Nephron progenitor cell (in vitro differentiated cells): ENCODE measurements at places on chromosomes 1 and 21.

DNA sequence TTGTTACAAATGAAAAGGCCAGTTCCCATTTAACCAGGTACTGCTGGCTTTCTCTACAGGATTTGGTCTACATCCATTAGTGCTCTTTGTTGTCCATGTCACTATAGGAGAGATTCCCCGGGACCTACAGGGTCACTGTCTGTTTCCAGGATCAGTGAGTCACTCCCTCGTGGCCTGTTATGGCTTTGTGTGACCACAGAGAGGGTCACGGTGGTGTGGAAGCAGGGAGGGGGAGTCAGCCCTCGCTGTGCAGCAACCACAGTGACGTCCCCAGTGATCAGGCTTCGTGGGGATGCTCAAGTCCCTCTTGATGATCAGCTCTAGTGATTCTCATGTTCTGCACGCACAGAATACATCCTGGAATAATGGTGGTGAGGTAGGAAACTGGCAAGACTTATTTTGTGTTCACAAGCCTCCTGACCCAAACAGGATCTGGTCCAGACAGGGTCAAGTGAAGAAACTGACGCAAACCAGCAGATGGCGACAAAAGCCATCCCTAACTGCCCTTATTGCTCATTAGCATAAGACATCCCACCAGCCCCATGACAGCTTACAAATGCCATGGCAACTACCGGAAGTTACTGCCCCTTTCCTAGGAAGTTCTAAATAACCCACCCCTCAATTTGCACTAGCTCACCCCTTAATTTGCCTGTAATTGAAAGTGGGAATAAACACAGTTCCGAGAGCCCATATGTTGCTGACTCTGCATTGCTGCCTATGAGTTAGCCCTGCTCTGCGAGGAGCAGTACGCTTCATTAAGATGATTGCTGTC lies 98.5 kb downstream of the DISC1 start:
- peak; percentile 29 for DNase-seq

DNA sequence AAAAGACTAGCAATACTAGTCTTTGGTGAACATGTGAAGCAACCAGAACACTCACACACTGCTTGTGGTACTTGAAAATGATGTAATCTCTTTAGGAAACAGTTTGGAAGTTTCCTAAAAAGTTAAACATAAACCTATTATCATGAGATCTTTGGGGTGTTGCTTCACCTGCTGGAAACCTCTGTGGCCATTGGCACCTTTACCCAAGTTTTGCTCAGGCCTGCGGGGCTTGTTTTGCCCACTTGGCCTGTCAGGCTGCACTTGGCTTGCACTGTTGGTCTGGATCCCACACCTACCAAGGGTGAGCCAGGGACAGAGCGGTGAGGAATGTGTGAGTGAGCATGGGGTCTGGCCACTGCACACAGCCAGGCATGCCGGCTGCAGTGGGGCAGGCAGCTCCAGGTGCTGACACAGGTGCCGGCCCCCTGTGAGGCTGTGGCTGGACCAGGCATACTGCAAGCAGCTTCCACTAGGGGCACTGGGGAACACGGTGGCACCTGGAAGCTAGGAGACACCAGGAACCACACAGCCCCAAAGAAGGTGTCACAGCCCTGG lies 14.4 kb upstream of the FNBP1L start:
- DNase-seq = no peak

GRCh38 chr1:19569786-19570185 lies 74.3 kb upstream of the NBL1 start:
- no peak for DNase-seq

DNA sequence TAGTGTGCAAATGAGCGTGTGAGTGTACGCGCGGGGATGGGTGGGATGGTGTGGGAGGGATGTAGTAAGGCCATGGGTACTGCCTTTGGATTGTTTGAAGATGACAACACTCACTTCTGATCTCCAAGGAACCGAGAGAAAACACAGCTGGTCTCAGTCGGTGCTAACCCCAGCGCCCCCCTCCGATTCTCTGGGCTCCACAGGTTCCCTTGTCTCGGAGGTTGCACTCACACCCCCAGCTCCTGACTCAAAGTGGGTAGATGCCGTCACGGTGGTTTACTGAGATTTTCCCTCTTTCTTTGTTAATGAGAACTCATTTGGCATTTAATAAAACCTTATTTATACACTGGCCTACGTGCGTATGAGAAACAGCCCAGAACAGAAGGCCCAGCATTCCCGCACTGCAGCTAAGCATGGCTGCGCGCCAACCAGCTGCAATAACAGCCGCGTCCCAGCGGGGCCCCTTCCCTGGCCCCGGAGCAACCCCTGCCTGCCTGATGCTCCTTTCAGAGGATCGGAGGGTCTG lies 25.8 kb downstream of the ABCA4 start:
- no peak for DNase-seq

DNA sequence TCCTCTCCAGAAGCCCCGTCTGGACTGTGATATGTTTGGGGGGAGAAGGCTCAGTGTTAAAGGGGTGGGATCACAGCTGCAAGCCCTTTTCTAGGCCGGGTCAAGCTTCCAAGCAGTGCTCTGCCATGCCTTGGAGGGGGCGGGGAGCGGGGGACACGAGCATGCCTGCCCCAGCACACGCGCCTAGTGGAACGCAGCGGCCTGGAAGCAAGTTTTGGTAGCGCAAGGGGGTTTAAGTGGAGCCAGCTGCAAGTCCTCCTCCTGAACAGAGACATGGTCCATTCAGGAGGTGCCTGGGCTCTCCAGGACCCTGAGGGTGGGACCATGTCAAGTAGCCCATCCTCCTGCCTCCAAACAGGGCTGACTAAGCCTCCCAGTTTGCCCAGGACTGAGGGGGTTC lies 112.2 kb downstream of the CASZ1 start:
- DNase-seq = no peak

DNA sequence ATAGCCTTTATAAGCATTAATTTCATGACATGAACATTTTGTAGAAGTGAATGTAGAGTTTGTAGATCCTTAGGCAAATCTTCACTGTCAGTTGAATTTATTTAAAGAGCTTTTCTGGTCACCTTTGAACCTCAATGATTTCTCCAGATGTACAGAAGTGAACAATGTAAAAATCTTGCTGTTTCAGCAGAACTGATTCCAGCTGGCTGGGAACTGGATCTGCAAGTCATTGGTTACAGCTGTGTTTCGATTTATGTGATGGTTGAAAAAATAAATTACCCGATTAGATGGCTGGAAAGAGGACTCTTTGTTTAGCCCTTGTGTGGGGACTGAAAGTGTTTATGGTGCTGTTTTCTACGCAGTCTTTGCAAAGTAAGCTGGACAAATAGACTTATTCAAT lies 849.8 kb downstream of the USP25 start:
- DNase-seq = no peak

DNA sequence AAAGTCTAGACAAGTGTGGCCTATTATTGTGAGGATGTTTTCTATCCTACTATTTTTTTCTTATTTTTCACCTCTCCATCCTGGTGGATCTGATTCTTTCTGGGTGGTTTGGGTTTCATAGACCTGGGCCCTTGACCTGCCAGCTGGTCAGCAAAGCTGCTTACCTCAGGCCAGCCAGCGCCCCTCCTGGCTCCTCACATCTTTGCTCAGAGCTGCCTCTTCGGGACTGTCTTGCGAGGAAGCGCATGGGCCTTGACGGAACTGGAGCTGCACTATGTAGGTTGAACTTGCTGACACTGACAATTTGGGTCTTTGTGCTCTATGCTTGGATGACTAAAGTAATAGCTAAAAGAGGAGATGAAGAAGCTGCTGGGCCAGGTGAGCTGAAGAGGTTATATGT lies 138.5 kb upstream of the SYT6 start:
- DNase-seq = no peak

DNA sequence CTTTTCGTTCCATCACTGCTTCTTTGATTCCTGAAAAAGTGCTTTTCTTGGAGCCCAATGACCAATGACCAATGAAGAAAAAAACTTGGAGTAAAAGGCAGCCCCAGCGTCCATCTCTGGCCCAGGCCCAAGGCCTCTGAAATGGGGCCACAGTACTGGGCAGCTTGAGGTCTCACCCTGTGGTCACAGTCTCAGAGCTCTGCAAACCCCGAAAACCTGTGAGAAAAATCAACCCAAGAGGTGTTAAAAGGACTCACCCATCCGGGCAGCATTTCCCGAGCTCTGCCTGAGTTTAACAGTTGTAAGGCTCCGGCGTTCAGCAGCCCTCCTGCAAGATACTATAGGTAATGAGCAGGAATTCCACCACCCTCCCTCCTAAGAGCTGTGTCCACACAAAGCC lies 2.1 kb upstream of the EFHD2 start:
- no peak for DNase-seq

- no peak for DNase-seq
Measured at GRCh38 chr1:234647758-234648157, 37.8 kb upstream of the IRF2BP2 start.

DNA sequence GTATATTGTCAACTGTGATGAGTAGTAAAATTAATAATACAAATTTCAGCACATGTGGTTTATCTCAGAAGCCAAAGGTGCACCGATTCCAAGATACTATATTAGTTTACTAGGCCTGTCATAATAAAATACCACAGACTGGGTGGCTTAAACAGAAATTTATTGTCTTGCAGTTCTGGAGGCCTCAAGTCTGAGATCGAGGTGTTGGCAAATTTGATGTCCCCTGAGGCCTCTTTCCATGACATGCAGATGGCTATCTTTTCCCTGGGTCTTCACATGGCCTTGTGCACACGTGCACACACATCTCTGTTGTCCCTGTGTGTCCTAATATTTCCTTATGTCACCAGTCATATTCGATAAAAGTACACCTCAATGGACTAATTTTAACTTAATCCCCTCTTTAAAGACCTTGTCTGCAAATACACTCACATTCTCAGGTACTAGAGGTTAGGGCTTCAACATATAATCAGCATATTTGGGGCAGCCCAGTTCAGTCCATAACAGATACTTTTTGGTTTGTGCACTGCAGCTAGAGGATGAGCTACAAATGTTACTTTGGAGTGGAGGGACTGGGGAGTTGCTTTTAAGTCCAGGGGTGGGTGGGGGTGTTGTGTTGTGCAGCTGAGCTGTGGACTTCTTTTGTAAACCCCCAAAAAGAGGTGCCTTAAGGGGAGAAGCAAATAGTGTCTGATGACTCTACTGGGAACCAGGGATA lies 21.4 kb downstream of the TSNAX start:
- no peak for DNase-seq

- no peak for DNase-seq
Measured at GRCh38 chr1:237029240-237029639, 12.7 kb upstream of the RYR2 start.

- DNase-seq = no peak
Measured at GRCh38 chr21:41958886-41959563, 5.2 kb upstream of the C2CD2 start.

- no peak for DNase-seq
Measured at GRCh38 chr1:234980291-234980644, 148.4 kb downstream of the TOMM20 start.

- no peak for DNase-seq
Measured at GRCh38 chr1:41870076-41870562, 48.6 kb downstream of the HIVEP3 start.

- DNase-seq = no peak
Measured at GRCh38 chr1:35851132-35851869, 31.7 kb upstream of the AGO1 start.

DNA sequence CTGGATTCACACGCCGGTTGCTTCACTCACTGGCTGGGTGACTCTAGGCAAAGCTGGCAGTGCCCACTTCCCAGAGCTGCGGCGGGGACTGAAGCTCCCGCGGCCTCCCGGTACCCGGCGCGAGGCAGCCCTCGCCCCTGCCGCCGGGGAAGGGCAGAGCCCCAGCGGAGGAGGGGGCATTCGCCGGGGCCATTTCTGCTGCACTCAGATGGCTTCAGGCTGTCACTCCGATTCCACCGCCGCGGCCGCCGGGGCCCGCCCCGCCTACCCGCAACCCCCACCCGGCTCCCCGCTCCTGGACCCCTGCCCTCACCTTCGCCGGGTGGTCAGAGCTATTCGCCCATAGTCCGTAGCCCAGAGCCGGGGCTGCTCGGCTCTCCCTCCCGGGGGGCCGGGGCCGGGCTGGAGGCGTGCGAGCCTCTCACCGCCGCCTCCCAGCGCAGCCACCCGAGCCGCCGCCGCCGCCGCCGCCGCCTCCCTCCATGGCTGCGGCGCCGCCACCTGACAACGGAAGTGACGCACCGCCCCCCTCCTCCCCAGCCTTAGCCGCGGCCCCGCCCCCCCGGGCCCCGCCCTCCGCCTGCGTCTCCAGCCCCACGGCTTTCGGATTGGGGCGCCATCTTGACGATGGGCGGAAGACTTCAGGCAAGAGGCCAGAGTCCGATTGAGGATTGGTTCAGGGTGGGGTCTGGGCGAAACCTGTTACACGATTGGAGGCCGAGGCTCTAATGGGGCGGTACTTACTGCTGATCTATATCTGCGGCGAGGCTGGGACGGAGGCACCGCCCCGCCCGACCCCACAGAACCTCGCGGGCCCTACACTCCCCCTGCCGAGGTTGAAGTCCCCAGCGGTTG lies at the start of gene STK40:
STK40 (minus strand) TSS at position 515 of the 855 bp plus-strand sequence. CDS start 24,592 bp downstream, outside the sequence.
- DNase-seq = peak; percentile 98

DNA sequence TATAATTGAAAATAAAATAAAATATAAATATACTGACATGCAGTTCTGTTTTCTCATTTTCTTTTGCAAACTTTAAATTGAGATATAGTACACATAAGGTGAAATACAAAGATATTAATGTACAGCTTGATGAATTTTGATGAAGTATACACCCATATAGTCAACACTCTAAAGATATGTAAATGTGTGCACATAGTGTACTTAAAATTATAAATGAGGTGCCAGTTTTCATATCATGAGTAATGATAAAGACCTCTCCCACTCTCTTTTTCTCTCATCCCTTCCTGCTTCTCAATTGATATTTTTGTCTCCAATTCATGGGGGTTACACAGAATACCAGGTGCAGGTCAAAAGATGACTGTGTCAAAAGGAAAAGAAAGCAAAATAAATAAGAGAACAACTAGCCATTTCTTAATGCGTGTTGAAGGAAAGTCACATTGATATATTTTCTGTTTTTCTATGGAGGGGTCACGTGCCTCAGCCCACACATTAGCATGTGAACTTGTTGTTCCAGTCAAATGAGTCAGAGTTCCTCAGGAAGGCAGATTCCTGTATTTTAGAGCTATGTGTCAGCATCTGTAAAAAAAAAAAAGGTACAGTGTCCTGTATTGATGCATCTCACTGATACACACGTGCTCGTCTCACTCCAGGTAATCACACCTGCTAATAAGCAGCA lies 64.3 kb upstream of the HOOK1 start:
- DNase-seq = no peak

GRCh38 chr21:28885853-28886177 lies 106.9 kb downstream of the LTN1 start:
- DNase-seq = no peak
